ENCODE measurements at places on chromosomes 2 and 18.

- DNase-seq, result no peak
These were observed 24.4 kb downstream of the HK2 start for GRCh38 chr2:74858281-74858680.

GRCh38 chr18:32443033-32443705 lies 27.5 kb downstream of the GAREM1 start:
- DNase-seq, result no peak

GRCh38 chr2:238285653-238286082 lies 2.7 kb downstream of the PER2 start:
- DNase-seq, result no peak

GRCh38 chr2:176063958-176064357 lies 19.8 kb downstream of the EVX2 start:
- no peak for DNase-seq

DNA sequence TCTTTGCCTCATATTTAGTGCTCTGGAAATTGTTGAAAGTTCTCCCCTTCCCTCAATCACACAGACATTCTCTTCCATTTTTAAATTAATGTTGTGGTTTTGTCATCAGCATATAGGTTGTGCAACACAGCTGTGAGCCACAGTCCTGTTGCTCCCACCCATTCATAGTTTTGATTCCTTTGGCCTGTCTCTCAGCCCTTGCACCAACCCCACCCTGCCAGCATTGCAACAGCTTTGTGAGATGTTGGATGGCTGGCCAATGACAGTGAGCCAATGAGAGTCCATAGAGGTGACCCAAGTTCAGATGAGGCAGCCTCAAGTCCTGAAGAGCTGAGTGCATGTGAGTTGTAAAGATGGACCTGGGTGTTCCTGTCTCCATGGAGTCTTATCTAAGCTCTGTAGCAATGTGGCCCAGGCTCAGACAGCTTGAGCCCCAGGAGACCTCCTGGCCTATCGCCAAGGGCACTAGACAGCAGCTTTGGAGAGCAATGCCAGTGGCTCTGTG lies 775.5 kb downstream of the RNF144A start:
- DNase-seq, result no peak

GRCh38 chr18:48792141-48792540 lies 158.6 kb downstream of the SMAD7 start:
- no peak for DNase-seq

Data from caudate nucleus (tissue), 63 donors.